Activated CD4-positive, alpha-beta T cell treated with anti-CD3 and anti-CD28 coated beads for 36 hours (primary cell): ENCODE measurements at places on chromosomes 12 and 14. TPM values are rescaled to one million over a fixed set of nuclear protein-coding genes. Genes with fewer than 3 reads are reported as not detected.

The TMEM179 gene
- total RNA-seq = 0.32 TPM

The SERPINA10 gene
- not detected for total RNA-seq

The ARL1 gene
- total RNA-seq = 67.2 TPM

The FRMD6 gene
- 8.0 TPM for total RNA-seq

The RGS6 gene
- 0.39 TPM for total RNA-seq

The CHFR gene
- total RNA-seq = 36.8 TPM

The KLHL33 gene
- total RNA-seq = 0.09 TPM

The PRIMA1 gene
- total RNA-seq = not detected

The GPRC5D gene
- not detected for total RNA-seq

GRCh38 chr12:91178139-91178561 is 4.5 kb downstream of the DCN start:
- no peak for DNase-seq

DNA sequence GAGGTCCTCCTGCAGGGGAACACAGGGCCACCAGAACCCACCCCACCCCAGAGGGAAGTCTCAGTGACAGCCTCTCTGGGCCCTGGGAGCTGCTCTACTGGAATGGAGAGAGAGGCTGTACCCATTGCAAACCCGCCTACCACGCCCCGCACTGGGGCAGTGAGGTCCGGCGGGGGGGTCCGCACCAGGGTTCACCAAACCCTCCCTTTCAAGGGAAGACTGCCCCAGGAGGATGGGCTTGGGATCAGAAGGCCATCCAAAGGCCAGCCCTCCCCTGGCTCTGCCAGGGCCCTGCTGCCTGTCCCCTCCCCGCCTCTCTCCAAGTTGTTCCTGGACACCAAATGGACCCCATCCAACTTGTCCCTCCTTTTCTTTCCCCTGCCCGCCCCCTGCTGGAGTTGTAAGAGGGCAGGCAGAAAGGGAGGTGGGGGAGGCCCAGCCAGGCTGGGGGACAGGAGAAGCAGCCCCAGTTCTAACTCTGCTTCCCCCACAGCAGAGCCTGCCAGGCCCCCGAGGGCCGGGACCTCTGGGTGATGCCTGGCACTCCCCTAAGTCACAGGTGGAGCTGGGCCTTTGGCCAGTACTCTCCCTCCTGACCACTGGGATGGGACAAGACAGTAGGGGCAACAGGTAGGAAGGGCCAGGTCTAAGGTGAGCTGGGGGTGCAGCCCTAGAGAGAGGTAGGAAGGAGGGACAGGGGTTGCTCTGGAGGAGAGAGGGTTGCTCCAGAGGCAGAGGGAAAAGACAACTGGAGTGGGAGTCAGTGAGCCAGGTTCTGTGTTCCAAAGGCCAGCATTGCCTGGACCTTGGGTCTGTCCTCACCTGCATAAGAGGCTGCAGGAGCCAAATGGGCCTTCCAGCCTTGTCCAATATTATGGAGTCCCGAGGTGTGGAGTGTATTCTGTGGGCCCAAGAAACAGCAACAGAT is 3.2 kb upstream of the DIO3 start:
- no peak for DNase-seq

DNA sequence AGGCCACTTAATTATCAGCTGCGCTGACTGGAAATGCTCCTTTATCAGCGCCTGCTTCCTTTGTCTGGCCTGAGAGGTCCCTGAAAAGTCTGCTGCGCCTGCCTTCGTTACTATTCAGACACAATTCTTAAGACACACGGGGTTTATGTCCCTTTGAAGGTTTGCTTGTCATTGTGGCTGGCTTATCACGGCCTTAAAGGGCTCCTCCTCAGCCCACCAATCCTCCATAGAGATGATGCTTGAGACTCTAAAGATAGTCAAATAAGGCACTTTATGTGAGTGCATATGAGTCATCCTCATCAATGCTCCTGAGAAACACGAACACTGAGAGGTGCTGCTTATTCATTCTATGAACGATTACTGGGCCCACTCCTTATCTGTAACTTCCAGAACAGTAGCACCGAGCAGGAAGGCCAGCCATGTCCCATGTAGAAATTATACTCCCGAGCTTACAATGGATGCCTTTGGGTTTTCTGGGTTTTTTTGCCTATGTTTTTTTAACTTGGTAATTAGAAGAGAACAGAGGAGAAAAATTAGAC is 1268.2 kb upstream of the TMEM132C start:
- DNase-seq = peak; percentile 7

DNA sequence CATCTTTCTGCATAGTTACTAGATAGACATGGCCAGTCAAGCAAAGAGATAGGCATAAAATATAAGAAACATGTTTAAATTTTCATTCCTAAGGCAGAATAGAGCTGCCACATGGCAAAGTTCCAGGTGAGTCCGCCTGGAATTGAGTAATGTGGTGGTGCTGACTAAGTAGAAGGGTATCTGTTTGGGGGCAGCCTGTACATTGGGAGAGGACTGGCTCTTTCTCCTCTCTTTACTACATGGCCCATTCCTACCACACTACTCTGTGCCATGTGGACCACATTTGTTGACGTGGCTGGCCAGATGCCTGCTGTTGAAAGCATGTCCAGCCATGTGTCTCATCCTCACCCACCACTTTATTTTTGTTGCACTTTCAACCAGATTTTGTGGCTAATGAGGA is 354.0 kb downstream of the ETNK1 start:
- DNase-seq = no peak

DNA sequence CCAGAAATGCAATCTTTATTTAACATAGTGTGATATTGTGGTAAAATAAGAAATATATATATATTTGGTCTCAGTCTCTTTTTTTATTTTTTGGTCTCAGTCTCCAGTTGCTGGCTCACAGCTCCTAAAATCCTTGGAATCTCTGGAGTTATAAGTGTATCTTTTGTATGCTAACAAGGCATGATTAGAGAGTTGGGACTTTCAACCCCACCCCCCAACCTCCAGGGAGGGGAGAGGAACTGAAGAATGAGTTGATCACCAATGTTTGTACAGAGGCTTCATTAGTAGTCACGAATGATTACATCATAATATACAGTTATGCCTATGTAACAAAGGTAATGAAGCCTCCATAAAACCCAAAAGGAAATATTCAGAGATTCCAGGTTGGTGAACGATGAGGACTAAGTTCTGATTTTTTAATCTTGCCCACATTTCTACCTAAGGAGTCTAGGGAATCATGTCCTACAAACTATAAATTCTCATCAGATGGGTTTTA is 22.8 kb upstream of the LALBA start:
- no peak for DNase-seq

GRCh38 chr12:123293178-123293760 is 21.6 kb upstream of the CDK2AP1 start:
- no peak for DNase-seq

GRCh38 chr14:70077005-70077404 is 111.7 kb downstream of the SLC8A3 start:
- no peak for DNase-seq

- no peak for DNase-seq
Observed at GRCh38 chr12:97568336-97569180, 106.0 kb downstream of the RMST start.

DNA sequence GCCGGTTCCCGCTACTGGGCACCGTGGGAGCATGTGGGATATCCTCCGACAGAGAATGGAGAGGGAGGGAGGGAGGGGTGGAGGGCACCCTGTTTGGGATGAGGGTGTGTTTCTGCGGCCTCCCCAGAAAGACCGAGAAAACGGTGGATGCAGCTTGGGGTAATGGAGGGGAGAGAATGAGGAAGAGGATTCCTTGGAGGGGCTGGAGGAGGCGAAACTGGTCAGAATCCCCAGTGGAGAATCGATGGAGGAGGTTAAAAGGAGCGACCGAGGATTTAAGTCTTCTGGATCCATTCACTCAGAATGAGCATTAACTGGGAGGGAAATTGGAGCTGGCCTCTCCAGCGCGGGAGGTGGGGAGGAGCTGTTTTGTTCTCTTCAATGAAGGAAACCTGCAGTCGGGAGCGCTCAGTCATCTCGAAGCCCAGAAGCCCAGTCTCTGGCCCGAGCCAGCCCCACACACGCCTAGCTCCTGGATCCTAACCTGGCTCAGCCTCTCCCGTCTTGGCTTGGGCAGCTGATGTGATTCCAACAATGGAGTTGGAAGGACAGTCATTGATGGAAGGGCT is 581 bp downstream of the ARG2 start:
- peak; percentile 36 for DNase-seq

DNA sequence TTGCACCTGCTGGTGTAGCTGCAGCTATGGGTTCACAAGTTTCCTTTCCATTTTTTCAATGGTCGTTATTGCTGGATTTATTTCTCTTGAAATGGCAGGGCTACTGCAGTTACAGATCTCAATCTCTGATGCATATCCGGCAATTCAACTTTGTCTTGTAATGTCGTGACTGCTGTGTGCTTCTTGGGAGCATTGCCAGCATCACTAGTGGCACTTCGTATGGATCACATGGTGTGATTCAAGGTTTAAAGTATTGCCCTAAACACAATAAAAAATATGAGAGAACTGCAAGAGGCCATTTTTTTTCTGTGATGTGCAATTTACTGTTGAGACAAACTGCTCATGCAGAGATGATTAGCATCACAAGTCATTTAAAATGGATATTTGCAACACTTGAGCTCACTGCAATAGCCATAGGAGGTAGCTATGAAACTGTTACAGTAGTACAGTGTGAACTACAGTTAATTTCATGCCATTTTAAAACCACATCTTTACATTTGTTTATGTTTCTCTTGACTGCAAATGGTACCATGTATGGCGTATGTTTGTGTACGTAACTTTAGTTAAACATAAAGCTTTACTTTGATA is 217.4 kb upstream of the PDE3A start:
- no peak for DNase-seq

DNA sequence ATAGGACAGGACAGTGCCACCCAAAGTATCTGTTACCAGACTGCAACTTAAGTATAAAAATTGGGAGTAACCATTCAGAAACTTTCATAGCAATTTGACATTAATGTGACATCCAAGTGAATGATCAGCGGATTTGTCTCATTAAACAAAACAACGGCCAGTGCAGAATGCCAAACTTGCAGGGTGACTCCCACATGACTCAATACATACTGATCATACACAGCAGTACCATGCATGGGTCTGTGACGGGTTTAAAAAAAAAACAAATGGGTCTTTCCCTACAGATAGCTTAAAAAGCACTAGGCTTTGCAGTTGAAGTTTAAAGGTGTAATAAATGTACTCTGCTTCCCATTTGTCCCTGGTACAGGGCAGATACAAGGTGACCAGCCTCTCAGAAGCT is 116.6 kb downstream of the SLC35F4 start:
- no peak for DNase-seq

GRCh38 chr12:52815676-52816588 is 2.0 kb upstream of the KRT4 start:
- DNase-seq = no peak

DNA sequence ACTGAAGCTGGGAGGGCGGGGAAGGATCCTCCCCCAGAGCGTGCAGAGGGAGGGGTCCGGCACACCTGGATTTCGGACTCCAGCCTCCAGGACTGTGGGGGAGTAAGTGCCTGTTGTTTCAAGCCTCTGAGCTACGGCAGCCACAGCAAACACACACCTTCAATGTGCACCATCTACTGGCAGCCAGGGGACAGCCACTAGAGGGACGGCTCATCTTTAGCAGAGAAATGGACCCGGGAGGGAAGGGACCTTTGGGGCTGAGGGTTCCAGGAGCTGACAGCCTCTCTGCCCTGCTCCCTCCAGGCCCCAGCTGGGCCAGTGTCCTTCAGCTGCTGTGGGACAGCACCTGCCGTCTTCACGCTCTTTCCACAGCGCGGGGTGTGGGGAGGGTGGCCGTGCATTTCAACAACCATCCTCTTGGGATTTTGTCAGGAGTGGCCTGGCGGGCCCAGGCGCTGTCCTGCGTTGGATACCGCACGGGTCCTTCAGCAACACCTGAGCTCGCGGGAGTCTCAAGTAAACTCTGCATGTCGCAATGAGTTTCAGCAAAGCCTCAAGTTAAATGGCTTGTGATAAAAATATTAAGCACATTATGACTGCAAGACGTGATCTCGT is 209.2 kb upstream of the C14orf180 start:
- no peak for DNase-seq

GRCh38 chr12:40474630-40475029 is 217.6 kb upstream of the CNTN1 start:
- DNase-seq = no peak

DNA sequence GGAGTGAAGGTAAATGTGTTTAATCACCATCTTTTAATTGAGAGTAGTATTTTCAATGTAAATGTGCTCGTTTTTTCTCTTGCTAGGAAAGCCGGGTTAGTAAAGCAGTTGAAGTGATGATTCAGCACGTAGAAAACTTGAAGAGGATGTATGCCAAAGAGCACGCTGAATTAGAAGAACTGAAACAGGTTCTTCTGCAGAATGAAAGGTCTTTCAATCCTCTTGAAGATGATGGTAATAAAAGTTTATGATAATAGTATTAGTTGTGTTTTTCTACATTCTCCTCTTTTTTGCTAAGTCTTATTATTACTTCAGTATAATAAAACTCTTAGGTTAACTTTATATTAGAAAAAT is 93.9 kb downstream of the DNAI7 start:
- DNase-seq = no peak

DNA sequence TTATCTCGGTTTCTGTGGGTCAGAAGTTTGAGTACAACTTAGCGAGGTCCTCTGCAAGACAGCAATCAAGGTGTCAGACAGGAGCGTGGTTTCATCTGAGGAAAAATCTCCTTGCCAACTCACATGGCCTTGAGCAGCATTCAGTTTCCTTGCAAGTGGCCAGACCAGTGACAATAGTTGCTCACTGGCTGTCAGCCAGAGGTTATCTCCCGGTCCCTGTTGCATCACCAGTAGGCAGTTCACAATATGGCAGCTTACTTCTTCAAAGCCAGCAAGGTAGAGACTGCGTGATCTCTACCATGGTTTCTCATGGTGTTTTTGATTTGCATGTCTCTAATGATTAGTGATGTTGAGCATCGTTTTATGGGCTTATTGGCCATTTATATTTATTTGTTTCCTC is 143.8 kb upstream of the DAAM1 start:
- DNase-seq = no peak

DNA sequence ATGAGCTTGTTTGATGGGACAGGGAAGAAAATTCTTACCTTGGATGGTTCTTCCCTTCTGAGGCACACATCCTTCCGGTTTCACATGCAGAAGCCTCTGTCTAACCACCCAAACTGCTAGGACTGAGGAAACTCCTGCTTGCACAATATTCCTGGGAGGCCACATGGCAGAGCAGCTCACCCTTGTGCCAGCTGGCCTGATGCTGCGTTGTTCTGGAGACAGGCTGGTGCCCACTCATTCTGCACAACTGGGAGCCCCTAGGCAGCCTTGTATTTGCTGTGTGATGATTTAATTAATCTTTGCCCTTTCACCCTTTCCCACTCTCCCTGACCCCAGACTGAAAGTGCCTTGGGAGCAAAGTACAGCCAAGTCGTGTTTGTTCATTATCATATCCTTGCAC is 130.8 kb downstream of the RTN1 start:
- DNase-seq = no peak
